GM20000 (cell line): ENCODE measurements at places on chromosomes 12 and 14.

DNA sequence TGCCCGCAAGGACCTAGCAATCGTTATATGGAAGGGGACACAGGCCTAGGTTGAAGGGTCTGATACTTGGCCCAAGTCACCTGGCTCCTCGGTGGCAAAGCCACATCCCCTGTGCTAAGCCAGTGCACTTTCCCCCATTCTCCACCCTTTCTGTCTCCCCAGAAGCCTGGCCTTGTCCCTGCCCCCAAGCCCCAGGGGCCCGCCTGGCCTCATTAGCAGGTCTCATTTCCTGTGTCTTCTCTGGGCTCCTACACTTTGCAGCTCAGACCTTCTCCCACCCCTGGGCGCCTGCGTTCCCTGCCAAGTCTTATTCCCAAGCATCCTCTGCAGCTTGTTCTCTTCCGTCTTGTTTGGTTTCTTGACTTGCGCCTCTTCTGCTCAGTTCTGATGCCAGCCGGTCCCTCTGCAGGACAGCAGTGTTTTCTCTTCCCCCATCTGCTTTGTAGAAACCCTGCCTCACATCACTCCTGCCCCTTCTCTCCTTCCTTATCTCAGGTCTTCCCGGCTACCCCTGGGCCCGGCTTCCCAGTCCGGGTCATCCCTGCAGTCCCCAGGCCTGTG is 66.7 kb downstream of the SLC24A4 start:
- DNase-seq, result no peak

GRCh38 chr12:27252934-27253333 is 8.8 kb downstream of the STK38L start:
- no peak for DNase-seq

GRCh38 chr12:71400481-71400880 is 39.1 kb upstream of the LGR5 start:
- no peak for DNase-seq

DNA sequence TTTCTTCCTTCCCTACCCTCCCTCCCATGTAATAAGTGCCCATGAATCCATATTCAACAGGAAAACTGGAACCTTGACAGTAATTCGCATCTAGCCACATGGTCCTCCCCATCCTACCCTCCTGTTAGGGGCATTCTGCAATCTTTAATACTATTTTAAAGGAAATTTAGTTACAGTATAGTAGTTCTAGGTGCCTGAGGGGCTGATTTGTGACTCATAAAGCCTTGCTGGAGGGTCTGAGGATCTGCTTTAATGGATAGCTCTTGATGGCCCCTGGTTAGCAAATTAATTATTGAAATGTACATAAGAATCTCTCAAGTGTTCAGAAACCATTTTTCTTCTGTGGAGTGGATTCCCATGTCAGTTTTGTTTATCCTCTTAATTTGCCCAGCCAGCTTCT is 54.1 kb downstream of the ESRRB start:
- DNase-seq, result no peak

- DNase-seq, result no peak
Observed at GRCh38 chr12:59972905-59973304, 377.1 kb downstream of the SLC16A7 start.

DNA sequence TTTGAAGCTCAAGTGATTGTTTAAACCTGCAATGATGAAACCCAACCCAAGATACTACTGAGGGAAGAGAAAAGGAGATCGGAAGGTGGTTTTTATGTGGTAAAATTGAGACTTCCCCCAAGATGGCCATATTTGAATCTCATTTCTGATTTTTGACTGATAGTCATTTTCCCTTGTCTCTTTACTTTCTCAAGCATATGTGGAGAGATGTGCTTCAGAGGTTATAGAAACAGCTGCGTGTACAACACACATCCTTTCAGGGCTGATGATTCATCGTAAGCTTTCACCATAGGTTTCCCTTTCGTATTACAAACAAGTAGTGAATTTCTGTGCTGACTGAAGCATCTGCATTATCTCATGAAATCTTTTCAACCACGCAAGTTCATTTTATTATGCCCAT is 276.2 kb downstream of the EMP1 start:
- peak; percentile 51 for DNase-seq

- no peak for DNase-seq
Observed at GRCh38 chr12:42385326-42385841, 59.4 kb downstream of the PPHLN1 start.

DNA sequence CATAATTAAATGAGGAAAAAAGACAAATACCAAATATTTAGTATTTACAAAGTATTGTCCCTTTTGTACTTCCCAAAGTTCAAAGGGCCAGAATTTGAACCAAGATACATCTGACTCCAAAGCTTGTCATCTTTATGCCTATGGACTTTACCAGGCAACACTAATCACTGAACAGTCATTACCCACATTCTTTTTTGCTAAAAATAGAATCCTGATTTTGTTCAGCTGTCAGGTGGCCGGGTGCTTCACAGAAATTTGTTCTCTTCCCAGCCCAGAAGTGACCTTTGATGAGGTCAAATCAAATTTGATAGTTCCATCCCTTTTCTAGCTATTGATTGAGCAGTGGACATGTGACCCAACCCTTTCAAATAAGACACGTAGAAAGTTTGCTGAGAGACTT is 121.6 kb downstream of the LLPH start:
- DNase-seq, result no peak

- DNase-seq, result no peak
Observed at GRCh38 chr12:10194160-10194670, 15.4 kb downstream of the TMEM52B start.

DNA sequence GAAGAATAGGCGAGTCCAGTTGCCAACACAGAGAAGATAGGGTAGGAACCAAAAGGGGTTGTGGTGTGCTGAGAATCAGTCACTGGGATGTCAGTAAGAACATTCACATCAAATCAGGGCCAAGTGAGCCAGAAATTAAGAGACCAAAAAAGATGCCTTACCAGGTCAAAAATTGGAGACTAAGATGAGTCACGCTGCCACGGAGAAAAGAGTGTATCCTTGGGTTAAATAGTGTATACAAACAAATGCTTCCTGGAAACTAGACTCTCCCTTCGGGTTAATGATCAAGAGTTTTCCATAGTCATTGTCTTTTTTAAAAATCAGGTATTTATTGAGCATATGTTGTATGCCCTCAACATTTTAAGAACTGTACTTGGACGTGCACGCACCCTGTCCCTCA is 45.2 kb upstream of the BAZ1A start:
- DNase-seq, result no peak

- no peak for DNase-seq
Observed at GRCh38 chr12:130344529-130344928, 6.8 kb downstream of the PIWIL1 start.

DNA sequence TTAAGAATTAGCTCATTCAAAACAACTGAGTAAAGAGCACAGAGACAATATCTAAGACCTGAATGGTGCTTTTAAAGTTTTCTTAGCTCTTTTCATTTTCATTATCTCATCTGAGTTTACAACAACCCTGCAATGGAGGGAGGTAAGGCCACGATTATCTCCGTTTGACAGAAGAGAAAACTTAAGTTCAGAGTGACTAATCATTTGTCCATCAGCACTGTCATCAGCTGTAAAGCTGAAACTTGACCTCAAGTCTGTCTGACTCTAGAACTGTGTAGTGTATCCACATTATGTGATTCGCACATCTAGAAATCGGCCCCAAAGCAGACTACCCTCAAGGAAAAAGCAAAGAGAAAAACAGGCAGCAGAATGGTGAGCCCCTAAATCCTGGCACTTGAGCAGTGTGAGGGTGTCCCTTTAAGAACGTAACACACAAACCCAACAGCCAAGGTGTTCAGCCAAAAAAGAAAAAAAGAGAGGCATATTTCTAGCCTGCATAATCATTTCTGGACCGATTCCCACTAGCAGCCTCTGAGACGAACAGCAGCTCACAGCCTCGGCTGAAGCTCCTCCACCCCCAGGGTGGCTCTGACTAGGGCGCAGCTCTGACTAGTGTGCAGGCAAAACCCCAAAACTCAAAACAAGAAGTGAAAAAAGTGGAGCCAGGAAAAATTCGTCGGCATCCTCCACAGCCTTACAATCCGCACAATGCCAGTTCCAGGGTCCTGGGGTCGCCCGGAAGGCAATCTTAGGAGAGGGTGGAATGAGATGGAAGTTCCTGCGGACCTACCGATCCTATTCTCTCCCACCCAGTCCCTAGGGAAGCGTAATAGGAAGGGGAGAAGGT is 1.6 kb downstream of the STXBP6 start:
- no peak for DNase-seq

DNA sequence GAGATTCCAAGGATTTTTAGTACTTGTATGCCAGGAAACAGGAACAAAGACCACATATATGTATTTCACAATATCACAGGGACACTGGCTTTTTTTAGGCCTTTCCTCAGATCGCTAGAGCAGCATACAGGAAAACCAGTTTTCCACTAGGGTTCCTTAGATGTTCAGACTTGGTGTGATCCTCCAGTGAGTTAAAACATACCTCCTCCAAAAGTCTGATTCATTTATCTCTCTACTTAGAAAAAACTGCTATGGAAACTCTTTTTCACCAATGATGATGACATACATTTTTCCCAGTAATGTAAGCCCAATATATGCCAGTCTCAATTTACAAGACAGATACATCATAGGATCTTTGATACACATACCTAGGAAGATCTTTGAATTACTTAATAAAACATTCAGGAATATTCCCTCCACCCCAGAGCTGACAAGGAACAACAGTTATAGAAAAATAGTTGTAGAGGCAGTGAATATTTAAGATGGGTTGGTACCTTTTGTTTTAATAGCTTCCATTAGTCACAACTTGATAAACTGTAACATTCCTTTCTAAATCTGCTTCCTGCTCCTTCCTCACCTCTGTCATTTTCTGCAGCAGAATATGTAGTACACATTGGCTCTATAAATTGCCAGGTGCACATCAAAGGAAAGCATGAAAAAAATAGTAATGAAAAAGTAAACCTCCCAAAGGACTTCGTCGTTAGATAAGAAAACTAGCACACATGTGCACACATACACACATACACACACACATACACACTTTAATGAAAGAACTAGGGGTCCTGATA is 27.5 kb downstream of the BCAT1 start:
- DNase-seq, result no peak

DNA sequence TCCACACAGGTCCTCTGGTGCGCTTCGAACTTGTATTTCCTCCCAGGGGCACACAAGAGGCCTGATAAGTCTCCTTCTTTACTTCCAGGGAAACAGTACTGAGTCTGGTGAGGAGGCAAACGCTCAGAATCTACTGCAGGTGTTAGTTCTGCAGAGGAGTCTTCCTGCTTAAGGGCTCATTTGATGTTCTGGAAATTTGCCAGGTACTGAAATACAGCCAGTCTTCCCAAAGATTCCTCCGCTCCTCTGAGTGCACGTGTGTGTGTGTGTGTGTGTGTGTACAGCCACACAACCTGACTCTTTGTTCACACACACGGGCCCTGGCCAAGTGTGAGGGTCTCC is 92.0 kb downstream of the FBXL14 start:
- DNase-seq, result no peak

DNA sequence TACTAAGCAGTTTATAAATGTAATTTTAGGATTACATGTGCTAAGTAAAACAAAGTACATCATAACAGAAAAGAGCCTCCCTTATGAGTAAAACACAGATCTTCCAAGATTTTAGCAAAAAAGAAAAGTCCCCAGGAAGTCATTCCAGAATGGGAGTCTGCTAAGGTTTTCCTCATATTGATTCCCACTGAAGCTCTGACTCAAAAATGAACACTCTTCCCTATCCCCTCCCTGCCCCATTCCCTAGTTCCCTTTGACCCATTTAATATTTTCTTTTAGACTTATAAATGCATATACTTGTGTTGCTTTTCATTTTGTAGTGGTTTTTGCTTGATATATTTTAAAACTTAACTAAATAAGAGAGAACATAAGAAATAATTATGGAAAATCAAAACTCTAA is 40.1 kb downstream of the PTGER2 start:
- no peak for DNase-seq

DNA sequence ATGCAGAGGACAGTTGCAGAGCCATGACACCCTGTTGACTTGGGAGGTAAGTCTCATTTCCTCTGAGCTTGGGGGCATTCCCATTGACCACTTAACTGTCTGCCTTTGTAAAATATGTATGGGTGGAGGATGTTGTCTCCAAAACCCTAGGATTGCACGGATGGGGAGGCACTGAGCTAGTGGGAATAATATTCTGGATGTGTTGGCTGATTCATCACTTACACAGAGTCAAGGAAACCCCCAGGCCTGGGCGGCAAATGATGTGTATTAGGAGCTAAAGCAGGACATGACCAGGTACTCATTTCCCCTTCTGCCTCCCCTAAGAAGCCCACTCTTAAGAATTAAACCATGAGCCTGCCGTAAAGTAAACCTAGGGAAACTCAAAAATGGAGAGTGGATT is 319.4 kb downstream of the VRK1 start:
- no peak for DNase-seq

DNA sequence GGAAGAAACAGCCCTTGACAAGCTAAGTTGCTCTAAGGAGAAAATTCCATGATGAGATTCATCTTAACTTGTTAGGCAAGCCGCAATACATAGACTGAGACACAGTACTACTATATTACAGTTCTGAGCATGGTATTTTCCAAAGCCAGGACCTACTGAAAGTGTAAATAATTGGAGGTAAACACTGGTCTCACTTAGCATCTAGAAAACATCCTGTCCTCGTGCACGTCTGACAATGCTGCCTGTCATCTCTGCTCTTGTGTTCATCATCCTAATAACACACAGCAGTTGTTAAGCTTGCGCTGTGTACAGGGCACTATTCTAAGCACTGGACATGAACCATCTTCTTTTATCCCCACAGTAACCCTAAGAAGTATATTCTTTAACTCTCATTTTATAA is 64.2 kb downstream of the GNG2 start:
- DNase-seq, result no peak

DNA sequence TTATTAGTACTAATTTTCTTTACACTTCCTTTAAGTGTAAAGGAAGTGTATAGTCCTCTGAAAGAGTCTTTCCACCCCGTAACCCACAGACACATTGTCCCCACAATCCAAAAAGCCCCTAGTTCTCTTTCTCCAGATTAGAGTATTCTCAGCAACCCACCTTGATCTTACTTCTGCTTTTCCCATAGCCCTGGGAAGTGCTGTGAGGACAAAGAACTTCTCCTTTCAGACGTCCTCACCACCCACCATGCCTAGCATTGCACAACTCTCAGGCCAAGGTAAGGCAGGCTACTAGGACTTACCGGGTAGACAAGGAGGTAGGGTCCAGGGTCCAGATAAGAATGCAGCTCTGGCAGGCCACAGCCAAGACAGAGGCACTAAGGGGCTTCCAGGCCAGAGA is 7.4 kb downstream of the AAAS start:
- DNase-seq, result no peak

DNA sequence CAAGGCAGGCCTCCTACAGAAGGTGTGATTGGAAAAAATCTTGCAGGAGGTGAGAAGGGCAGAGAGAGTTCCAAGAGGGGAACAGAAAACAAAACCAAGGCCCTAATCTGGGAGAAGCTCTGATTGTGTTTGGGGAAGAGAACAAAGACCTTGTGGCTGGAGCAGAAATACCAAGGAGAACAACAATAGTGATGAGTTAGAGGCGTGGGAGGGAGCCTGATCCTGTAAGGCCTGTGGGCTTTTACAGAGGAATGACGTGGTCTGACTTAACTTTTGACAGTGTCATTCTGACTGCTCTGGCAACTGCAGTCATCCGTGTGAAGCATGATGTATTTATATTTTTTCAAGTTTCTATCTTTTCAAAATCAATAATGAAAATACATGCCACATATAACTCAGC is 200.6 kb downstream of the ANO4 start:
- DNase-seq, result peak; percentile 15
